Activated CD8-positive, alpha-beta T cell treated with anti-CD3 and anti-CD28 coated beads, Interleukin-2, amount 10 ng/mL, durations not matched to agents 7 days and 5 days (primary cell): ENCODE measurements at places on chromosomes 3 and 15. TPM values are rescaled to one million over a fixed set of nuclear protein-coding genes. Genes with fewer than 3 reads are reported as not detected.

DNA sequence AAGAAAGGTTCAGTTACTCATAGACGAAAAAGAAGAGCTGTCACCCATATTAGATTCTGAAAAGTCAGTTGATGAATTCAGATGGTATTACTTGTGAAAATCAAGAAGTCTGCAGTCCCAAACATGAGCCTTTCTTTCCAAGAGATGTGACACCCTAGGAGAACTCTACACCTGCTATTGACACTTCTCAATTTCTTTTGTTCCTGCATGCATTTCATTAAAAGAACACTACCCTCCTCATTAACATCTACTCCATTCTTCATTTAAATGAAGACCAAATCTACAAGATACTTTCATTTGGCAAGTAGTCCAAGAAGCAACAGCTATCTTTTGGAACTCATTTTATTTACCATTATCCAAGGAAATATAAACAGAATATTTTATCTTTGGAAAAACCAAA, 6.6 kb downstream of the GABRB3 start:
- DNase-seq = no peak

- no peak for DNase-seq
These were observed 494.7 kb upstream of the PROK2 start for GRCh38 chr3:72279631-72280041.

DNA sequence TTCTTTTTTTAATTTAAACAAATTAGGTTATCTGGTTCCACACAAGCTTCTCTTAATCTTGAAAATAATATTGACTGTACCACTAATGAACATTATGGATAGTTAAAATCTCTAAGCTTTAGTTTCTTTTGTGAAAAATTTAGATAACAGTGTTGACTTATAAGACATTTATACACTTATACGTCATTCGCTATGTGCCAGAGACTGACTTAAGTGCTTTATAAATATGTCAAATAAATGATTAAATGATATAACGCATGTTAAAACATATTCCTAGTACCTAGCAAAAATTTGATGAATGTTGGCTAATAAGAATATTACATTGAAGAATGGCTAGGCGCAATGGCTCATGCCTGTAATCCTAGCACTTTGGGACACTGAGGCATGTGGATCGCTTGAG, 96.3 kb downstream of the PCCB start:
- DNase-seq = no peak

Gene PPARG
- not detected for total RNA-seq

DNA sequence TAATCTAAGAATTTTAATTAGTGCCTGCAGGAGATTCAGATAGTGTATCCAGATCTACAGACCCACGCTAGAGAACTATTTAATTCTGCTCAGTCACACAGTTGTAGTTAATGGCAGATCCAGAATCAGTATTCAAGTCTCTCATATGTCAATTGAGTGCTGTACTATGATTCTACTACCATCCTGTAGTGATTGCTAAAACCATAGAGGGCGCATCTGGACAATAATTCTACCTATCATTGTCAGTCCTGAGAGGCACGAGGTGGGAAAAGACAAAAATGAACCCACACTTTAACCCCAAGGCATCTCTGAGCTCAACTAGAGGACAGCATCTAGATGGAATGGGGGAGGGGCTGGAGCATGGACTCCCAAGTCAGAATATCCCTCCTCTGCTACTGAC, 22.7 kb downstream of the DHX36 start:
- DNase-seq = no peak

Gene COLQ
- 6.0 TPM for total RNA-seq

DNA sequence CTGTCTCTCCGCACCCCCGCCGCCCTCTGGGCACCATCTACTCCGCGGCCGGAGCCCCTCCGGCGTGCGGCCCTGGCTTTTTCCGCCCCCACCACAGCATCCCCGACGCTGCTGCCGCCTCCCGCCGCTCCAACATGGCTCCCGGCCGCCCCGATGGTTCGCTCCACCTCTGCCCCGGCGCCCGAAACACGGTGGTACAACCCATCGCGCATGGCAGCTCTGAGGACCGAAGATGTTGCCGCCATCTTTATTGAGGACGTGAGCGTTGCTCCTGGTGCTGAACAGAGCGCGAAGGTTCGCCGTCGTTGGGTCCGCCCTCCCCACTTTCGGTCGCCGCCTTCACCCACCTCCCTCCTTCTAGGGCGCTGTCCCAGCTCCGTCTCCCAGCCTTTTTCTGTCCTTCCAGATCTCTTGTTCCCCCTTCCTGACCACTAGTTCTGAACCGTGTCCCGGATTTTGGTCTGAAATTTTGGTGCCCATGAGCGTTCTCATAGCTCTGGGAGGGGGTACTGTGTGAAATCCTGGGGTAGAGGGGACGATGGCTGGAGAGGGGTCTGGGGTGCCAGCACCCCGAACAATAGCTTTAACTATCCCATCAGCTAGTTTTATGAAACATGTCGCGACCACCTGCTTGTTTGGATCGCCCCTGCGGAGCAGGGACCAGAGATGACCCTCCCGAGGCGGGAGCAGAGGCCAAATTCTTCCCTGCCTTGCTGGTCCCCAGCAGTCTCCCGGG, at the start of gene CELSR3:
Gene CELSR3, minus strand, starts transcription at position 134 of the 736 bp plus-strand sequence. CDS start 252 bp downstream, outside the sequence.
- peak; percentile 76 for DNase-seq
